ENCODE measurements at places on chromosomes 3 and 15.
A peak's percentile ranks its signal among the peaks of the same experiment; 100 is the strongest.

DNA sequence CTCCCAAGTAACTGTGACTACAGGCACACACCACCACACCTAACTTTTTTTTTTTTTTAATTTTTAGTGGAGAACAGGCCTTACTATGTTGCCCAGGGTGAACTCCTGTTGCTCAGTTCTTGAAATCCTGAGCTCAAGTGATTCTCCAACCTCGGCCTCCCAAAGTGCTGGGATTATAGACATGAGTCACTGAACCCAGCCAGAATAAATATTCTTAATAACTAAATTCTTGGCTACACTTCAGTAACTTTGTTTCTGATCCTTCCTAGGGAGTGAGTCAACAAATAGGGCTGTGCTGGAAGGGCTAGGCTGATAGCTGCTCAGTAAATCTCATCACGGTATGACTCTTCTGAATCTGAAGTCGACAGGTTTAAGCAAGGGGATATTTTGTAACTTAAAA lies 56.6 kb downstream of the P3H2 start:
- DNase-seq: no peak

DNA sequence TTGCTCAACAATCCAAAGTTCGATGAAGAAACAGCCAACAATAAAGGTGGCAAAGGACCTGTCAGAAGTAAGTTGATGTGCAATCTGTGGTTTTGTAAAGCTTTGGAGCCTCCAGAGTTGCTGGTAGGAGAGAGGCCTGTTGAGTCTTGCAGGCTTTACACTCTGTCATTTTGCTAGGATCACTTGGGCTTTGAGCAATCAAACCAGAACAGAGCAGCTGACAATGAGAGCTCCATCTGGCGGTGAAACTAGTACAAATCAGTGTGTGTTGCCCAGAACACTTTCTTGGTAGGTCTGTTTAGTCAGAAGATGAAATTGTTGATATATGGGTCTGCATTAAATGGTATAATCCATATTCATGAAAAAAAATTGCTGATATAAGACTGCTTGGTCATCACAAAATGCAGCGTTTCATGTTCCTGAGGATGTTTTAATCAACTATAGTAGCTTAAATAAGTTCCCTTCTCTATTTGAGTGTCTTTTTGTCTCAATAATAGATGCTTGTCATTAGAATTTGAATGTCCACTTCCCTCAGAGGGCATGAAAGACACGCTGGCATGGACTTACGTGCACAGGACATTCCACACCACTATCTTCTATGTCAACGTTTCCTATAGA lies 25.7 kb downstream of the TMOD2 start:
- peak; percentile 68 for DNase-seq

GRCh38 chr3:98512576-98512975 lies 10.1 kb downstream of the CLDND1 start:
- DNase-seq: no peak

DNA sequence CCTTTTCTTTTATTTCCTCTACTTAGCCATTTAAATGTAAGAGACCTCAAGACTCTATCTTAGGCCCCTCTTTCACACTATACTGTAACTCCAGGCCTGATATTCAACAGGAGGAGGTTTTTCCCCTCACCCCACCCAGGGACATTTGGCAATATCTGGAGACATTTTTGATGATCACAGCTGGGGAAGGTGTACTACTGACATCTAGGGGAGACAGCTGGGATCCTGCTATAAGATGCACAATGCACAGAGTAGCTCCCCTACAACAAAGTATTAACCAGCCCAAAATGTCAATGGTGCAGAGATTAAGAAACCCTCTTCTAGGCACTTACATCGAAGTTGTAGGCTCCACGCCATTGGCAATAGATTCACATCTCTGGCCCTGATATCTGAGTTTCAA lies 517.5 kb upstream of the UBE2E2 start:
- no peak for DNase-seq

DNA sequence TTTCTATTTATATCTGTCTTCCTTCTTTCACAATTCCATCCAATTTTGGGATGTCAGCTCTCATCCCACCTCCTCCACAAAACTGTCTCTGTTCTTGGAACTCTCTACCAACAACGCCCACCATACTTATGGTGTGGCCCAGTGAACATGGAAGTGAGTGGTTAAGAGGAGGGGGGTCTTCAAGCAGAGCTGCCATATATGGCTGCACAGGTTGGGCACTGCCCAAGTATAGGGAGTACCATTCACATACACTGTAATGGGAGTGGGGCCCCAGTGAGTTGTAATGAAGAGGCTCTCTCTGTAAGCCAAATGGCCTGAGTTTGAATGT lies 7.9 kb upstream of the CAMK1 start:
- no peak for DNase-seq

- no peak for DNase-seq
Observed at GRCh38 chr3:77342688-77343087, 302.8 kb downstream of the ROBO2 start.

All from glutamatergic neuron (in vitro differentiated cells).